ENCODE measurements at places on chromosomes 1 and 21.
A peak's percentile ranks its signal among the peaks of the same experiment; 100 is the strongest.

- no peaks in the 10 kb centered on the region for H3K36me3 ChIP-seq
- no peak overlapping the region for H3K4me3 ChIP-seq
- no peak overlapping the region for H3K27ac ChIP-seq
These were observed 82.0 kb upstream of the NFIA start for GRCh38 chr1:61000327-61000726.

DNA sequence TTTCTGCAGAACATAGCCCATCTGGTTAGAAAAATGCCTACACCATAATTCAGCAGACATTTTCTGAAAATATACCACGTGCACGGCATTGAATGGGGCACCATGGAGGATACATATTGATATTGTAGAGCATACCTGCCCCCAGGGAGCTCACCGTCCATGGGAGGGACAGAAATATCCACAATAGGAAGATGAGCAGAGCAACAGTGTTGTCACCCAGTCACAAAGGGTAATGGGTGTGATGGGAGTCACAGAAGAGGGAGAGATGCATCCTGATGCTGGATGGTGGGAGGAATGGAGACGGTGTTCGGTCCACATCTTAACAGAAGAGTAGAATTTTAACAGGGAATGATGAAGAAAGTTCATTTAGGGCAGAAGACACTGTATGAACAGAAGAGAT lies 51.4 kb downstream of the ATP1A1 start:
- no peak overlapping the region for H3K27ac ChIP-seq
- peaks cover 6% of the 10 kb centered on the region for H3K4me1 ChIP-seq
- H3K4me3 ChIP-seq = no peak overlapping the region
- no peaks in the 10 kb centered on the region for H3K27me3 ChIP-seq

GRCh38 chr1:25523542-25523941 lies 19.9 kb upstream of the LDLRAP1 start:
- H3K27ac ChIP-seq = peak overlapping the region; percentile 54
- no peak overlapping the region for H3K4me3 ChIP-seq
- H3K27me3 ChIP-seq = no peaks in the 10 kb centered on the region
- no peak for DNase-seq
- H3K4me1 ChIP-seq = peaks cover 16% of the 10 kb centered on the region
- H3K36me3 ChIP-seq = no peaks in the 10 kb centered on the region

DNA sequence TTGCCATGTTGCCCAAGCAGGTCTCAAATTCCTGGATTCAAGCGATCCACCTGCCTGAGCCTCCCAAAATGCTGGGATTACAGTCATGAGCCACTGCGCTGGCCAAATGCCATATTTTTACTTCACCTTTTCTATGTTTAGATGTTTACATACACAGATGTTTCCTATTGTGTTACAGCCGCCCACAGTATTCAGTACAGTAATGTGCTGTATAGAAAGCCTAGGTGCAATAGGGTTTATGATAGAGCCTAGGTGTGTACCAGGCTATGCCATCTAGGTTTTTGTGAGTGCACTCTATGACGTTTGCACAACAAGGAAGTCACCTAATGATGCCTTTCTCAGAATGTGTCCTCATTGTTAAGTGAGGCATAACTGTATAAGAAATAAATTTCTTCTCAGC lies 153.4 kb downstream of the CHRM3 start:
- peaks cover 13% of the 10 kb centered on the region for H3K4me1 ChIP-seq
- no peak overlapping the region for H3K27ac ChIP-seq
- no peak for DNase-seq
- no peaks in the 10 kb centered on the region for H3K36me3 ChIP-seq
- H3K27me3 ChIP-seq = no peaks in the 10 kb centered on the region

DNA sequence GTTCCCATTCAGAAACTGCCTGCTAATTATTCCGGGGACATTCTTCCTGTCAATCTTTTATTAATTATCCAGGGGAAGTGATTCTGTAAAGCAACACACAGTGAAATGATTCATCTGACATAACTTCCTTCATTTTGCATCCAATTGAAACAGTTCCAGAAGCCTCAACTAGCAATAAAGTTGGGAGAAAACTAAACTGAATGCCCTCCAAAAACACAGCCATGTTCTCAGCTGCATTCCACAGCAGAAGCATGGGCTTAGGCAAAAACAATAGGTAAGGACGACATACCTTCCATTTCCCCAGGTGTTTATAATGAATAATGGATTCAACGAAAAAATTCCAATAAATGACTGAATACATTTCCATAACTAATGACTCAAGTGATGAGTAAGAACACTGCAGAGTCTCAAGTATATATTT lies 36.9 kb upstream of the TARBP1 start:
- no peak overlapping the region for H3K27ac ChIP-seq
- DNase-seq = no peak
- H3K36me3 ChIP-seq = no peaks in the 10 kb centered on the region
- H3K27me3 ChIP-seq = no peaks in the 10 kb centered on the region

- H3K36me3 ChIP-seq = no peaks in the 10 kb centered on the region
- no peak for DNase-seq
These were observed 70.8 kb downstream of the UBE2T start for GRCh38 chr1:202270871-202271326.

- no peak for DNase-seq
- no peak overlapping the region for H3K27ac ChIP-seq
- H3K4me3 ChIP-seq = no peak overlapping the region
- peaks cover 13% of the 10 kb centered on the region for H3K36me3 ChIP-seq
- H3K4me1 ChIP-seq = no peaks in the 10 kb centered on the region
These were observed 108.6 kb downstream of the OLFML2B start for GRCh38 chr1:161915051-161915503.

GRCh38 chr1:42784946-42785693 lies at the start of gene TMEM269:
TSS of gene TMEM269 (plus strand) at chr1:42784991. CDS start at chr1:42789894, 4,903 bp downstream.
- no peak within 1 kb of the TSS for H3K4me3 ChIP-seq
- H3K27me3 ChIP-seq = no peaks in the 10 kb centered on the region
- no peak for DNase-seq
- peaks cover 9% of the 10 kb centered on the region for H3K4me1 ChIP-seq
- H3K27ac ChIP-seq = no peak within 1 kb of the TSS
- H3K36me3 ChIP-seq = no peaks in the 10 kb centered on the region

DNA sequence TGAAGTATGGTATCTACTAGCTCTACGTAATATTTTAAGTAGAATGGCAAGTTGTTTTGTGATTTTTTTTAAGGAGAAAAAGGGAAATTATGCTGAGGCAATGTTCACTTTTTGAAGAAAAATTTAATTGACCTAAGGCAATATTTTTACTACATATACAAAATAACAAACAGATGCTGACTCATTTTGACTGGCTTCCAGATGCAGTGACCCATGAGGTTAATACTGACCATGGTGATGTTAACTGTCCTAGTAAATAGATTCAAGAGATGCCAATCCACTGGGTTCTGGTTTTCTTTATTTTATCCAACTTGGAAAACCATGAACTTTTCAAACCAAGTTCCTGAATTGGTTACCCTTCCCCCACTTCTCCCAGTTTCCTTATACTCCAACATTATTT lies 154.9 kb downstream of the CRB1 start:
- no peaks in the 10 kb centered on the region for H3K27me3 ChIP-seq
- H3K4me3 ChIP-seq = no peak overlapping the region
- no peaks in the 10 kb centered on the region for H3K36me3 ChIP-seq
- no peaks in the 10 kb centered on the region for H3K4me1 ChIP-seq

DNA sequence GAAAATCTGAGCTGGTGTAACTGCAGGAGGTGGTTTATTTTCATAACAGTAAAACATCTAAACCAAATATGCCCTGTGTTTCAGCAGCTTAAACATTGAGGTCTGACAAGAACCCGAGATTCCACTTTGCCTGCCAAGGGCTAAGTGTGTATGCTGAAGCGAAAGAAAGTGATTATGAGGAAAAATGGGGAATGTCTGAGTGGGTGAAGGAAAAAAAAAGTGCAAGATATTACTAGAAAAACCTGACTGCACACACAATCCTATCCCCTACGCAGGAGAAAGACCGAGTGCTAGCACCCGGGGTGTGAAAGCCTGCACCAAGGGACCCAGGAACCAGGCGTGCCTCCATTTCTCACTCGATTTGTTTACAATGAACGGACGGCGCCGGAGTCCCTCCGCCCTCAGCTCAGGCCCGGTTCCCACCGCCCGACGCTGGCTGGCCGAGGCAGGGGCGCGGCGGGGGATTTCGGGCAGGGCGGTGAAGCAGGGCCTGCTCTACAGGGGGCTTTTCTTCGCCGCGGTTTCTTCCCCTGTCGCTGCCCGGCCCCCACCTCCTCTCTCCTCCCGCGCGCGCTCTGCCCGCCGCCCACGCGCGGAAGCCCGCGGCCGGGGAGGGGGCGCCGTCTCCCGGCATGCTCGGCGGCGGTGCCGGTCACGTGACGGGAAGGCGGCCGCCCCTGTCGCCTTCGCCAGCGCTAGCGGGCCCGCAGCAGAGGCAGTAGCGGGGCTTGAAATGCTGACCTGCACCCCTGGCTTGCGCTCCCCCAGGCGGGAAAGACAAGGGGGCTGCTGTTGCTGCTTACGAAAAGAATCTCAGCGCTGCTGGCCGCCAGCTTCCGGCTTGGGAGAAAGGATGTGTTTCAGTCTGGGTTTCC lies 35.9 kb downstream of the ITPKB start:
- no peaks in the 10 kb centered on the region for H3K27me3 ChIP-seq
- peak overlapping the region; percentile 38 for H3K4me3 ChIP-seq
- H3K36me3 ChIP-seq = no peaks in the 10 kb centered on the region
- H3K4me1 ChIP-seq = peaks cover 16% of the 10 kb centered on the region
- peak overlapping the region; percentile 97 for H3K27ac ChIP-seq

DNA sequence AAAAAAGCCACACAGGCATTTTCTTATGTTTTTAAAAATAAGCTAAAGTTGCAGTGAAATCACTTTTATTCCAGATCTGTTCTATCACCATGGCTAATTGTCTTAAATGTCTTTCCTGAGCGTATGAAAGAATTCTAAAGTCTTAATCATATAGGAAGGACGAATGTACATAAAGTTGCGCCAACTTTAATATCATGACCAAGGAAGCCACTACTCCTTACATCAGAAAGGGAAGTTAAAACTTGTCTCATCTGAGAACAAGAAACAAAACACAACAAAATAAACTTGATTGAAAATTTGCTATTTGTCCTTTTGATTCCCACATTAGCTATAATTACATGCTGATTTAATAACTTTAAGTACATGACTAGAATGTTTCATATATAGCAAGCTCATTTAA lies 26.5 kb downstream of the CNIH4 start:
- H3K27ac ChIP-seq = no peak overlapping the region
- no peak for DNase-seq
- H3K27me3 ChIP-seq = no peaks in the 10 kb centered on the region
- no peaks in the 10 kb centered on the region for H3K4me1 ChIP-seq
- H3K4me3 ChIP-seq = no peak overlapping the region

GRCh38 chr1:89855413-89856123 lies 34.7 kb downstream of the LRRC8D start:
- H3K27ac ChIP-seq = no peak overlapping the region
- H3K4me3 ChIP-seq = no peak overlapping the region
- no peaks in the 10 kb centered on the region for H3K27me3 ChIP-seq

DNA sequence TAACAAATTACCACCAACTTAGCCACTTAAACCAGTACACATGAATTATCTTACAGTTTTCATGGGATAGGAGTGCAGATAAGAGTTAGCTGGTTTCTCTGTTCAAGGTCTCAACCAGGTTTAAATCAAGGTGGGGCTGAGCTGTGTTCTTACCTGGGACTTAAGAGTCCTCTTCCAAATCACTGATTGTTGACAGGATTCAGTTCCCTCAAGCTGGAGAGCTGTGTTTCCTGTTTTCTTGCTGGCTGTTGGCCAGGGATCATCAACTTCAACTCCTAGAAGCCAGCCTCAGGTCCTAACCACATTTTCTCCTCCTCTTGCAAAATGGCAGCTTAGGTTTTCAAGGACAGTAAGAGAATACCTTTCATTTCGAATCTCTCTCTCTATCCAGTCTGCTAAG lies 123.8 kb upstream of the CHRM3 start:
- no peaks in the 10 kb centered on the region for H3K27me3 ChIP-seq
- no peaks in the 10 kb centered on the region for H3K36me3 ChIP-seq
- H3K27ac ChIP-seq = no peak overlapping the region
- peaks cover 4% of the 10 kb centered on the region for H3K4me1 ChIP-seq
- no peak overlapping the region for H3K4me3 ChIP-seq
- DNase-seq = no peak

- no peaks in the 10 kb centered on the region for H3K36me3 ChIP-seq
- H3K27ac ChIP-seq = no peak overlapping the region
- no peak overlapping the region for H3K4me3 ChIP-seq
- no peak for DNase-seq
These were observed 209.2 kb upstream of the KCTD3 start for GRCh38 chr1:215357901-215358300.

DNA sequence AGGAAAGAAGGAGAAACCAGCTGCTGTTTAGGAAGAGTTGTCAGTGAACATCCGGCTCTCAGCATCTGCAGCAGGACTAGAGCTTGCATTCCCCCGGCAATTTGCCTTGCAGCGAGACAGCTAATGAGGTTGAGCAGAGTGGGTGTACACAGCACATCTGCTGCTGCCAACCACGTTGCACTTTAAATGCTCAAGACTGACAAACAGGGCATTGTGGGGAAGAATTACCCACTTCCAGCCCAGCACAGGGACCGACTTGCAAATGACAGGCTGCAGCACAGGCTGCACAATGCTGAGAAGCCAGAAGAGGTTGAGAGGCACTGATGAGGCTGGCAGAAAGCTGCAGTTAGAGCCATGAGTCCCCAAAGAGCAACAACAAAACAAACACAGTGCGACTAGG lies 47.5 kb upstream of the PLA2G2C start:
- no peaks in the 10 kb centered on the region for H3K4me1 ChIP-seq
- no peaks in the 10 kb centered on the region for H3K27me3 ChIP-seq
- no peak overlapping the region for H3K27ac ChIP-seq
- DNase-seq = no peak
- H3K4me3 ChIP-seq = no peak overlapping the region

DNA sequence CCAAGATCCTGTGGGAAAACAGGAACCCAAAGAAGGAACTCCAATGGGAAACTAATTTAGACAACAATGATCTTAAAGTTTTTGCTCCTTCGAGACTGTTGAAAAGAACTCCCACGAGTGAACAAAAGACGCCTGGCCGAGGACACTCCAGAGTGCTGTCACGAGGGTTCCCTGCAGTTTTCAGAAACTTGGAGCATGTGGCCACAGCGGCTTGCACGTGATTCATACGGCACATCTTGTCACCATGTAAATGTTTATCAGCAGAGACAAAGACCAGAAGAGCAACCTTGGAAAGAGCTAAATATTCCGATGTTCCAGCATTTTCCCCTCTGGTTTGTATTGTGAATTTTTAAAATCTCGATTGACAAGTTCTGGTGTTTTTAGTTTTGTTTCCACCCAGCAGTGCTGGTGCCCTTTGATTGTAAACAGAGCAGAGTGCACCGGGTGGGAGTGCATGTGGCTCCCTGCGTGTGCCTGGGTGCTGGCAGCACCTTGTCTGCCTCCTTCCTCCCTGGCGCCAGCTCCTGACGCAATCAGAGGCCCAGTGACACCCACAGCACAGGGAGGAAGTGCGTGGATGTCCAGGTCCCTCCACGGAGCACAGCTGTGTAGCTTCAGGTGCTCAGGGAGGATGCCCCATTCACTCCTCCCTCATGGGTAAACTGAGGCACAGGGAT lies 23.0 kb downstream of the LRRC3 start:
- H3K36me3 ChIP-seq = no peaks in the 10 kb centered on the region
- no peak overlapping the region for H3K4me3 ChIP-seq
- H3K4me1 ChIP-seq = peaks cover 8% of the 10 kb centered on the region
- no peak overlapping the region for H3K27ac ChIP-seq
- DNase-seq = no peak
